ENCODE measurements at places on chromosomes 3 and 15.

GRCh38 chr3:68997887-68998286 is 15.6 kb downstream of the EOGT start:
- no peak for DNase-seq

- DNase-seq, result no peak
Observed at GRCh38 chr15:82944821-82945220, 7.7 kb downstream of the HOMER2 start.

DNA sequence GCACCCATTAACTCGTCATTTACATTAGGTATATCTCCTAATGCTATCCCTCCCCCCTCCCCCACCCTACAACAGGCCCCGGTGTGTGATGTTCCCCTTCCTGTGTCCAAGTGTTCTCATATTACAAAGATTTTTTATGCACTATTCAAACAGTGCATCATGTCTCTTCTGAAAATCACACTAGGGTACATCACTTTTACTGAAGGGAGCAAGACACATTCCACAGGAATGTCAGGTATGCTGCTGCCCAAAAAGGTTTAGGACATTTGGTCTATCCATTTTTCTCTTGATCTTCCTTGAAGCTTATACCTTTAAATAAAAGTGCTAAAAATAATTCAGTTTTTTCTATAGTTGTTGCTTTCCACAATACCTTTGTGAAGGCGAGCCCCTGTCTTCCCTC is 9.2 kb upstream of the EPHA3 start:
- DNase-seq, result no peak

DNA sequence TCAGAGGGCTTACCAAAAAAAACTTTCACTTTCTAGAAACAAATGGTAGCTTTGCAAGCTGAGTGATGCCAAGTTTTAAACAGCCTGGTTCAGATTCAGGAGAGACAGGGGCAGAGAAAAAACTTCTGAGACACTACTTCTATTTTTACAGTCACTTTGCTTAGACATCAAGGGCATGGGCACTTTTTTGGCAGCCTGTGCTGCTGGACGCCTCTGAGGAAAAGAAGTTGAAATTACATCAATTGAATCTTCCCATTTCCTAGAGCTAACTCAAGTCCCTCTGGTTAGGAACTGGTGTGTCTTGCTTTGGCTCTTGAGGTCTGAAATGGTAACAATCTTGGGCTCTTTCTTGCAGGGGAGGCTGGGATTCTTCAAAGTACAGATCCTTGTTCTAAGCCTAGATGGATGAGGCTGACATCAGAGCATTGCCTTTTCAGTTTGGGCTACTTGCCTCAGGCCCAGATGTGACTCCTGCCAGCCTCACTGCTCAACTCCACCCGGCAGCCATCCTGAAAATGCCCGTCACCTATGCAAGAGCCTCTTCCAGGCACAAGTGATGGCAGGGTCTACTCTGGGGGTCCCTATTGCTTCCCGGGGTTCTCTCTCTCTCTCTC is 357.5 kb downstream of the FOXP1 start:
- DNase-seq, result no peak

GRCh38 chr3:190366133-190366532 is 21.8 kb upstream of the CLDN16 start:
- DNase-seq, result no peak

DNA sequence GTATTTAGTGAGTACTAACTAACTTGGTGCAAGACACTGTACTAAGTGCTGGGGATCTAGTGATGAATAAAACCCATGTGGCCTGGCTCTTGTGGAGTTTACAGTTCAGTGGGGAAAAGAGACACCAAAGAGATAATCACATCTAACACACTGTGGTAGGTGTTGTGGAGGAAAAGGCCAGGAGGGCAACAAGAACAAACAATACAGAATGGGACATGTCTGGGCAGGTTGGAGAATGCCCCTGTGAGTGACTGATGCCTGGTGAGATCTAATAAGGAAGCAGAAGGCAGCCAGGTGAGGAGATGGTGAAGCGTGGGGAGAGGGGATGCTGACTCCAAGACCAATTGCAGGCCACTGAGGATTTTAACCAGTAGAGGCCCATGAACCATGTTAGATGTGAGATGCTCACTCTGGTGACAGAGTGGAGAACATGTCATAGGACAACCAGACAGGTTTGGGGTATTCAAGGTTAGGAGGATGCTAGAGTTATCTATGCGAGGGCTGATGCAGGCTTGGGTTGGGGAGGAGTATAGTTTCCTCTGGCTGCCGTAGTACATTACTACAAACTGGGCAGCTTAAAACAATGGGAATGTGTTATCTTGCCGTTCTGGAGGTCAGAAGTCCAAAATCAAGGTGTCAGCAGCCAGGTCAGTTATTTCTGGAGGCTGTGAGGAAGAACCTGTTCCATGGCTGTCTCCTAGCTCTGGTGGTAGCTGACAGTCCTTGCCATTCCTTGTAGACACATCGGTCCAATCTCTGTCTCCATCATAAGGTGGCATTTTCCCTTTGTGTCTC is 81.4 kb downstream of the ARNT2 start:
- DNase-seq, result no peak

DNA sequence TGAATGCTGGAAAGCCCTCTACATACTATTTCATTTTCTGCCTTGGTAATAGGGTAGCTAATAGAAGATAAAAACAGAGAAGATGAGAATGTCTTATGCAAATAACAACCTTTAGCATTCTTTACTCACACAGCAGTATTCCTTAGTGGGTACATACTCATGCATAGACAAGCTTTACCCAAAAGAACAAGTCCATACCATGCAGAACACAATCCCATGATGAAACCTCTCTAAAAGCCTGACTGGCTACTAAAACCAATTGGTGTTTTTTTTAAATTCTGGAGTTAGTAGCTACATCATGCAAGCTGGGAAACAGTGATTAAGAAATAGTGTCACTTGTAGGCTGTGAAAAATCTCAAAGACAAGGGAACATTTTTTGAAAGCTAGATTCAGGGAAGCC is 104.8 kb downstream of the DHX30 start:
- DNase-seq, result no peak

GRCh38 chr15:99019558-99020540 is 12.3 kb upstream of the PGPEP1L start:
- no peak for DNase-seq

DNA sequence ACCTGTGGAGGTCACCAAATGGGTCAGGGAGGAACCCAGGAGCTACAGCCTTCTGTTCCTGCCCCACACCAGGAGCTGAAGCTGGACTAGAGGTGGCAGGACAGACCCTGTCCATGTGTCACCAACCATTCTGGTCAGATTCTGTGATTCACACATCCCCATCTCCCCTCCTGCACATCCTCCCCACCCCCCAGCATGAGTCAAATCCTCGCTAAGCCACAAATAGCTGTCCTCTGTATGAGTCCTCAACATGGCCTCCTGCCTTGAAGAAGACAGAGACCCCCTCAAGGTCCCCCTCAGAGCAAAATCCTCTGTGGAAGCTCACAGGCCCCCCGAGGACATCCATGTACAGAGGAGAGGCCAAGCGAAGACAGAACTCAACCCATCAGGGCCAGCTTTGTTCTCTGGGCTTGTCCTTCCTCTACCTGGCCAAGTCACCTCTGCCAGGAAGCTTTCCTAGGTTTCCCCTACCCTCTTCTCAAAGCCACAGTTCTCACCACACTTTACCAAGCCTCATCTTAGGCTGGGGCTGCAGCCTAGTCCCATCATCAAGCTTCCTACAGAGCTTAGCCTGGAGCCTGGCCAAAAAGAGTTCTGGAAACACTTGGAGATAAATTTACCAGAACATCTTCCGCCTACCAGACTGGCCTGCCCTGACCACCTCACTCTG is 17.1 kb downstream of the CACNA2D2 start:
- DNase-seq, result no peak

DNA sequence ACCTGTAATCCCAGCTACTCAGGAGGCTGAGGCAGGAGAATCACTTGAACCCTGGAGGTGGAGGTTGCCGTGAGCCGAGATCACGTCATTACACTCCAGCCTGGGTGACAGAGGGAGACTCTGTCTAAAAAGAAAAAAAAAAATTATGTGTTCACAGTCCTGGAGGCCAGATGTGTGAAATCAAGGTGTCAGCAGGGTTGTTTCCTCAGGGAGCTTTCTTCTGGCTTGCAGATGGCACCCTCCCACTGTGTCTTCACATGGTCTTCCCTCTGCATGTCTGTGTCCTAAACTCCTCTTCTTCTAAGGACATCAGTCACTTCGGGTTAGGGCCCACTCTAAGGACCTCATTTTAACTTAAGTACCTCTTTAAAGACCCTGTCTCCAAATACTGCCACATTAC is 56.1 kb upstream of the UBE2E1 start:
- no peak for DNase-seq

- DNase-seq, result no peak
Observed at GRCh38 chr3:9786209-9786739, 6.0 kb downstream of the TADA3 start.

GRCh38 chr3:186467969-186468368 is 76.2 kb downstream of the CRYGS start:
- DNase-seq, result no peak

GRCh38 chr3:56985878-56986277 is 74.6 kb upstream of the SPATA12 start:
- no peak for DNase-seq

DNA sequence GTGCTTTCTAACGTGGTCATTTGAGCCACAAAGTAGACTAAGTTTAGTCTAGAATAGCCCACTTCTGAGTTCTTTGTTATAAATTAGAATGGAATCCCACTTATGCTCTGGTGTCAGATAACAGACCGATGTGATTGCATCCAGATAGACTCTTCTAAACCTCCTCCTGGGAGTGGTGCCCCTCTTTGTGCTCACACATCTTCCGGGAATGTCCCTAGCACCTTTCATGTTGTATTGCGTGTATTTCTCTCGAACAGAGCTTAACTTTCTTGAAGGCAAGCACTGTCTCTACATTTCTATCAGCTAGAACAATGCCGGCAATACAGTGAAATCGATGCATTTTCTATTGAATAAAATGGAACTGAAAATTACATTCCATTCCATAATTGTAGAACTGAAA is 23.0 kb downstream of the CP start:
- DNase-seq, result no peak

- no peak for DNase-seq
Observed at GRCh38 chr15:32659340-32660155, 18.0 kb downstream of the SCG5 start.

- DNase-seq, result no peak
Observed at GRCh38 chr3:182220013-182220412, 508.3 kb downstream of the SOX2 start.

- no peak for DNase-seq
Observed at GRCh38 chr15:76996526-76997401, 1.8 kb downstream of the PSTPIP1 start.

DNA sequence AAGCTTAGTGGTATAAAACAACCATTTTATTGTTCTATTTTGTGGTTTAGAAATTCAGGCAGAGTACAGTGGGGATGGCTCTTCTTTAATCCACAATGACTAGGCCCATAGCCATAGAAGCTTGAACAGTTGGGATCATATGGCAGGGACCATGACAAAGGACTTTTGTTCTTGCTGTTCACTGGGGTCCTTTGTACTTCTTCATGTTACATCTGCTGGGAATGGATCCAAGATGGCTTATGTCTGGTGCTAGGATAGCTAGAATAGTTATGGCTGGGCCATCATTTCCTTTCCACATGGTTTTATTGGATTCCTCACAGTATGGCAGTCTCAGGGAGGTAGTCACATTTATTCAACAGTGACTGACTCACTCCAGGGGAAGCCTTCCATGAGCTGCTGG is 427.9 kb upstream of the AGTR1 start:
- no peak for DNase-seq

DNA sequence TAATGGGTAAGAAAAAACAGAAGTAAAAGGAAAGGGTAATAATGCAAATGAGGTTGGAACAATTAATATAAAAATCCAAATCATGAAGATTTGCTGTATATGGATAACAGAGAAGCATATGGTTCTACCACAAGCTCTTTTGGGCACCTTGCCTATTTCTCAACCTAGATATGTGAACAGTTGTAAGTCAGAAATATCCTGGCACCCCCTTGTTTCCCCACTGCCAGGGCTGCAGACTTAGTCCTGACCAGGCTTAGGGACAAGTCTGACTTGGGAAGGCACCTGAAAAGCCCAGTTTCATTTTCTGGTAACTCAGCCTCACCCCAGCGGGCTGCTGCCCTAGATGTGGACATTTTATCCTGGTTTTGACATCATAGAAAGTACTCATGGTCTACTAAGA is 183.2 kb upstream of the STAC start:
- no peak for DNase-seq

GRCh38 chr3:30649572-30650318 is 43.3 kb downstream of the TGFBR2 start:
- no peak for DNase-seq

DNA sequence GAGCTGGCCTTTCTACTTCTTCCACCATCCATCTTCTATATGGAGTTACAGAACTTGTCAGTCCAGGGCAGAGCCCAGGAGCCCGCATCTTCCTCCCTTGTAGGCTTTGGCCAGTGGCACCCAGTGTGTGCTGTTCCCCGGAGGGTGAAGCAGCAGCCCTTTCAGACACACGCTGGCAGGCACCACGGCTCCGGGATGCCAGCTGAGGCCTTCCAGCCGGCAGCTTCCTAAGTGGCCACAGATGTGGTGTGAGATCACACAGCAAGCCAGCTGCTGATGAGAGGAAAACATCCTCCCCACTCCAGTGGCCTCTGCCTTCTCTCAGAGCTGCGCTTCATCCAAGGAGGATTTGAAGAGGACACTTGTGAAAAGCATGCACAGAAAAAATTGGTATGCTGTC is 24.1 kb downstream of the CRABP1 start:
- no peak for DNase-seq

DNA sequence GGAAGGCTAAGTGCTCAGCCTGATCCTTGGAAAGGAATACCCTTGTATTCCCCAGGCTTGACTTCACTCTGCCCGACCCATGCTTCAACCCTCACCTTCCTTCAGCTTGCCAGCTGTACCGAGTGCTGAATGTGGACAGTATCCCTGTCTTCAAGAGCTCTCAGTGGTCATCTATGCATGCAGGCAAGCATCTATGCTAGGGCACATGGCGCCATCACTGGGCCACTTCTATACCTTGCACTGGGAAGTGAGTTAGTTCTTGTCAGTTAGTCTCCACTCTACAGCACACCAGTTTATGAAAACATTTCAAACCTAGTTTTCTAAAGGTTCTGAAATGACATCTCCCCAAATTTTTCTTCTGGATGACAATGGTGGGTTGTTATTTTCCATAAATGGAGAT is 82.0 kb upstream of the MYRIP start:
- DNase-seq, result no peak

GRCh38 chr15:92617549-92618520 is 37.7 kb downstream of the FAM174B start:
- no peak for DNase-seq

- no peak for DNase-seq
Observed at GRCh38 chr15:83206526-83207008, 1.1 kb downstream of the HDGFL3 start.

DNA sequence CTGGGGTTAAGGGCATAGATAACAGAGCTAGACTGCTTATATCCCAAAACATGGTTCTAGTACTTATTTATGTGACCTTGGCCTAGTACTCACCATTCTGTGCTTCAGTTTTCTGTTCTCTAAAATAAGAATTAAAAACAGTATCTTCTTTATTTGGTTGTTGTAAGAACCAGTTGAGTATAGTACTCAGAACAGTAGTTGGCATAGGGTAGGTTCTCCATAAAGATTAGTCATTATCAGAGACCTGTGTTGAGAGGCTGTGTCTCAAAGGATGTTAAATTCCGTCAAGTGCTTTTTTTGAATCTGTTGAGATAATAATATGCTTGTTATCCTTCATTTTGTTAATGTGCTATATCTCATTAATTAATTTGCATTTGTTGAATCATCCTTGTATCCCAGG is 47.4 kb upstream of the OSTN start:
- DNase-seq, result no peak

- DNase-seq, result no peak
Observed at GRCh38 chr3:117885011-117885441, 1149.6 kb downstream of the IGSF11 start.

Measured in stimulated activated CD8-positive, alpha-beta memory T cell treated with anti-CD3 and anti-CD28 coated beads, Interleukin-2, amount 100 ng/mL, for 1 hour (primary cell).